ENCODE measurements at places on chromosomes 3 and 15.

- H3K27ac ChIP-seq: no peak overlapping the region
- H3K4me3 ChIP-seq: no peak overlapping the region
- peaks cover 8% of the 10 kb centered on the region for H3K4me1 ChIP-seq
- H3K27me3 ChIP-seq: no peaks in the 10 kb centered on the region
- no peak for DNase-seq
These were observed 3.6 kb upstream of the KPNA4 start for GRCh38 chr3:160568989-160569388.

DNA sequence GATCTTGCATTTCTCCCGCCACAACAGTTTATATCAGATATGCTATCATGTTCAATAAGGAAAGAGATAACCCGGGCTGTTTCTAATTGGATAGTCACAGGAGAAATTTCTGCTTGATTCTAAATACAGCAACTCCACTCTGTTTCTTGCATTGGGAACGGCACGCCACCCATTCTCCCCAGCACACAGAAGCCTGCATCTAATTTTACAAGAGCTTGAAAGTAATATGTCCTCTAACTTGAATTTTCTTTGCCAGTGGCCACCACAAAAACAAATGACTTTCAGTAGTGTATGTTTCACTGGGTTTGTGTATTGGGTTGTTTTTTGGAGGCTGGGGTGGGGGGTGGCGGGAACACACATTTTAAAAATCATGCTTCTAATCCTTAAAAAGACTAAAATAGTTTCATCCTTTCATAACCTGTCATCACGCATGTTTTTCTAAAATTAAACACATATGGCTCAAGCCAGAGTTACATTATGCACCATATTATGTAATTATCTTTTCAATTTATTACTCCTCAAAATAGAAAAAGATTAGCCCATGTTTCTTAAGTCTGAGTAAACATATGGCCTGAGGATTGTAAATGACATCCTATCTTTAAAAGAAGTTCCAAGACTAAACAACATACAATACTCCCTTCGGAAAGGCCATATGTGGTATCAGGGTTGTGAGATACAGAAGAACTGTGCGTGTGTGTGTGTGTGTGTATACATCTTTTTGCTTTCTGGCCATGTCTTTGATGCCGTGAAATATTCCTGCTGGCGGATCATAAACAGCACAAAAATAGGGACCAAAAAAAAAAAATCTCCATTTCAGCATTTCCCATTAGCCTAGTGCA is 176.3 kb downstream of the FOXP1 start:
- H3K36me3 ChIP-seq: no peaks in the 10 kb centered on the region
- H3K27ac ChIP-seq: no peak overlapping the region
- no peaks in the 10 kb centered on the region for H3K4me1 ChIP-seq
- H3K4me3 ChIP-seq: no peak overlapping the region
- no peaks in the 10 kb centered on the region for H3K27me3 ChIP-seq
- DNase-seq: no peak

GRCh38 chr3:125587039-125587648 is 8.2 kb downstream of the OSBPL11 start:
- no peak for DNase-seq
- H3K36me3 ChIP-seq: no peaks in the 10 kb centered on the region
- no peak overlapping the region for H3K4me3 ChIP-seq
- H3K4me1 ChIP-seq: no peaks in the 10 kb centered on the region

DNA sequence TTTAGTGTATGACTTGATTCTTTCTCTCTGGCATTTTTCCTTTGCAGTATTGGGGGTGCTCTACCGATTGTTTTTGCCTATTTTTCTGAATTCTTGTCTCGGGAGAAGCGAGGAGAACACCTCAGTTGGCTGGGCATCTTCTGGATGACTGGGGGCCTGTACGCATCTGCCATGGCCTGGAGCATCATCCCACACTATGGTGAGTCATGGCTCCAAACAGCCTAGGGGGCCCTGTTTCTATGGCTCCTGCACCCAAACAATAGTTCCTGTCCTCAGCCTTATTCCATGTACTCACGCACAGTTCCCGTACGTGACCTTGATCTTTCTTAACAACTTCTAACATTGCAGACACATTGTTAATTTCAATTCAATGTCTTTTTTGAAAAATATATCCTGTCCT is 152.3 kb downstream of the SV2B start:
- H3K27ac ChIP-seq: no peak overlapping the region
- DNase-seq: no peak
- H3K4me3 ChIP-seq: no peak overlapping the region
- no peaks in the 10 kb centered on the region for H3K36me3 ChIP-seq
- H3K4me1 ChIP-seq: no peaks in the 10 kb centered on the region

- H3K4me3 ChIP-seq: no peak overlapping the region
- no peaks in the 10 kb centered on the region for H3K4me1 ChIP-seq
- H3K27me3 ChIP-seq: no peaks in the 10 kb centered on the region
- DNase-seq: no peak
- no peak overlapping the region for H3K27ac ChIP-seq
These were observed 260.4 kb upstream of the GPR149 start for GRCh38 chr3:154690413-154690812.
